PC-3 (cell line): ENCODE measurements at places on chromosomes 1 and 21. TPM values are rescaled to one million over a fixed set of nuclear protein-coding genes. Genes with fewer than 3 reads are reported as not detected.

FMO2 gene
- not detected in 2 replicates for total RNA-seq

MAST2 gene
- 29.3 and 33.7 TPM in 2 replicates for total RNA-seq

KRTAP13-1 gene
- not detected in 2 replicates for total RNA-seq

ERVH48-1 gene
- total RNA-seq = not detected in 2 replicates

CR1 gene
- total RNA-seq = not detected in 2 replicates

S100A1 gene
- total RNA-seq = 0.29 TPM in 1 of 2 replicates, not detected in the other

SLC30A7 gene
- total RNA-seq = 20.4 and 24.0 TPM in 2 replicates

SMIM34 gene
- total RNA-seq = not detected in 2 replicates

ADGRL2 gene
- 0.51 and 3.2 TPM in 2 replicates for total RNA-seq

SLAMF7 gene
- 0.15 and 0.46 TPM in 2 replicates for total RNA-seq

NBPF6 gene
- total RNA-seq = 0.07 TPM in 1 of 2 replicates, not detected in the other

IFFO2 gene
- total RNA-seq = 30.7 and 55.2 TPM in 2 replicates

C1orf94 gene
- not detected in 2 replicates for total RNA-seq

NPR1 gene
- total RNA-seq = 0.46 and 0.84 TPM in 2 replicates

TMPRSS15 gene
- 0.12 TPM in 1 of 2 replicates, not detected in the other for total RNA-seq

DVL1 gene
- 626 and 813 TPM in 2 replicates for total RNA-seq

TSPAN2 gene
- total RNA-seq = 1.3 and 1.7 TPM in 2 replicates

C1QB gene
- total RNA-seq = not detected in 2 replicates

RIMS3 gene
- total RNA-seq = 2.9 and 4.2 TPM in 2 replicates
